Ureter (tissue), 1 donor: ENCODE measurements at places on chromosomes 13 and 19. TPM values are rescaled to one million over a fixed set of nuclear protein-coding genes. Genes with fewer than 3 reads are reported as not detected.

The CEACAM6 gene
- total RNA-seq = 0.86 TPM

The NRTN gene
- 1.0 TPM for total RNA-seq

The PCSK4 gene
- total RNA-seq = 4.5 TPM

GRCh38 chr13:30429721-30430694 is 7.7 kb downstream of the UBE2L5 start:
- no peak for DNase-seq

DNA sequence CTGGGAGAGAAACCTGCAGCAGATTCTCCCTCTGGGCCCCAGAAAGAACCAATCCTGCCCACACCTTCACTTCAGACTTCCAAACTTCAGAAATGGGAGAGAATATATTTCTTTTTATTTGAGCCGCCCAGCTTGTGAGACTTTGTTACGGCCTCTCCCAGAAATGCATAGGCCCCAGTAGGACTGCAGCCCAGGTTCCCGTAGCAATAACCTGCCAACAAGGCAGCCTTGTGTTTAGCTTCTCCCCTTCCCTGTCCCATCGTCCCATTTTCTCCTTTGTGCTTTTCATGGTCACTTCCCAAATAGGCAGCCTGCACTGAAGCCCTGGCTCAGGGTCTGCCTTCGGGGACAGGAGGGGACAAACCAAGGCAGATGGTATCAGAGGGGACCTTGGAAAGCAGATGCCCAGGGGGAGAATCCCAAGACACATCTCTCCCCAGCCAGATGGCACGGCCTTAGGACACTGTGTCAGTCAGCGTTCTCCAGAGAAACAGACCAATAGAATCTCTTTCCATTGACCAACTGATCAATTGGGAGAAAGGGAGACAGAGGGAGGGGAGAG is 3.7 kb upstream of the ARHGEF7 start:
- DNase-seq = no peak

The BEST2 gene
- not detected for total RNA-seq
